ENCODE measurements at places on chromosomes 1 and 21.

- H3K4me3 ChIP-seq: no peak overlapping the region
- no peaks in the 10 kb centered on the region for H3K36me3 ChIP-seq
- H3K27ac ChIP-seq: no peak overlapping the region
- H3K27me3 ChIP-seq: no peaks in the 10 kb centered on the region
- H3K4me1 ChIP-seq: no peaks in the 10 kb centered on the region
- no peak for DNase-seq
Measured at GRCh38 chr1:197838836-197839235, 63.6 kb upstream of the DENND1B start.

GRCh38 chr1:29482991-29483390 is 246.7 kb downstream of the PTPRU start:
- H3K4me1 ChIP-seq: no peaks in the 10 kb centered on the region
- H3K27me3 ChIP-seq: no peaks in the 10 kb centered on the region
- H3K27ac ChIP-seq: no peak overlapping the region
- no peak for DNase-seq
- H3K4me3 ChIP-seq: no peak overlapping the region

- no peak overlapping the region for H3K4me3 ChIP-seq
- H3K27me3 ChIP-seq: no peaks in the 10 kb centered on the region
- H3K27ac ChIP-seq: no peak overlapping the region
- no peaks in the 10 kb centered on the region for H3K36me3 ChIP-seq
- DNase-seq: no peak
- H3K4me1 ChIP-seq: peaks cover 2% of the 10 kb centered on the region
Measured at GRCh38 chr1:145695821-145696629, 11.1 kb downstream of the PDZK1 start.

GRCh38 chr21:45303751-45304475 is 16.2 kb upstream of the POFUT2 start:
- peaks cover 52% of the 10 kb centered on the region for H3K4me1 ChIP-seq
- no peak for DNase-seq
- no peak overlapping the region for H3K4me3 ChIP-seq
- no peak overlapping the region for H3K27ac ChIP-seq

- no peak overlapping the region for H3K27ac ChIP-seq
- no peak overlapping the region for H3K4me3 ChIP-seq
- H3K36me3 ChIP-seq: no peaks in the 10 kb centered on the region
Measured at GRCh38 chr1:199690496-199690895, 337.0 kb upstream of the NR5A2 start.
